DMS79 treated with DMSO at 0.1 percent for 48 hours (cell line): ENCODE measurements at places on chromosomes 3 and 15.

- no peak for DNase-seq
These were observed 91.0 kb downstream of the XXYLT1 start for GRCh38 chr3:195179776-195180489.

DNA sequence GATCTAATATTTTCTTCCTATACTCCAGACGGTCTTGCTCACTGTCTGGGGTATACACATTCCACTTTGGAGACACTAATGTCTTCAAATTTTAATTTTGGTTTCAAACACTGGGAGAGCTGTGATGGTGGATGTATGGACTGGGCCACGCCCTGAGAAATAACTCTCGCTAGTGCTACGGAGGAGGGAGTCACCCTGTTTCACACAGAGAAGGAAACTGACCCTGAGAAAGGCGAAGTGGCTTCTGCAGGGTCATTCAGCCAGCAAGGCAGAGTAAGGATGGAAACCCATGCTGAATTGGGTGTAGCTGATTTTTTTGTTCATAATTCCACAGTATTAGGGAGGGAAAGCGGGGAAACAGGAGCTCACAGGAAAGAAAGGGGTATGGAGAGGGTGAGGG lies 8.6 kb upstream of the SKIC8 start:
- DNase-seq: no peak

DNA sequence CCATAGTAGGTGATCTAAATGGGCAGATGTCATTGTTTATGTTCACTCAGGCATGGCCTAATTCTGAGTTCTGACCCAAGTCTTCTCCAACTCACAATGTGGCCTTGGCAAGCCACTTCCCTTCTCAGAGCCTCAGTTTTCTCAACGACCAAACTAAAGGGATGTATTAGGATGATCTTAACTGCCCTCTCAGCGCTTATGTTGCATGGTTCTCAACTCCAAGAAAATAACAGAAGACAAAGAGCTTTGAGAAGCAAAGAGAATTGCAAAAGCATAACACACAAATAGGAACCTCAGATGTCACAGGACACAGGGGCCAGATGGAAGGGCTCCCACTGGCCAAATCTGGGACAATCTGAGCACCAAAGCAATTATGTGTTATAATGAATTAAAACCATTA lies 8.6 kb downstream of the RHCG start:
- DNase-seq: no peak

- no peak for DNase-seq
These were observed 823.0 kb downstream of the CADM2 start for GRCh38 chr3:85781806-85782205.

GRCh38 chr3:99143493-99143892 lies 242.0 kb upstream of the DCBLD2 start:
- no peak for DNase-seq

DNA sequence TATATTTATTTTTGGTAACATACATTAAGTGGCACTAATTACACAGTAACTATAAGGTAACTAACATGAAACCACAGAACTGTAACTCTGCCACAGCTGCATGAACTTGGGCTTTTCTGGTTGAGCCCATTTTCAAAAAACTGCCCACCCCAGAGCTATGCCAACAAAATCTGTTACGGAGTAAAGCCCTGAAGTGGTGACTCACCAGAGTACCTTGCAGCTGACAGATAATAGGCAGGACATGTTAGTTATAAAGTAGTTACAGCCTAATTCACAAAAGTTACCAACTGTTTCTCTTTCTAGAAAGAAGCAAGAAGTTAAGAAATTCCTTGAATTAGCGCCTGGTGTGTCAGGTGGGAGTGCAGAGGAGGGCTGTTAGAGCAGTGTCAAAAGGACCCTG lies 1.5 kb upstream of the GPX1 start:
- no peak for DNase-seq
